ENCODE measurements at places on chromosomes 16 and 17.
A peak's percentile ranks its signal among the peaks of the same experiment; 100 is the strongest.

DNA sequence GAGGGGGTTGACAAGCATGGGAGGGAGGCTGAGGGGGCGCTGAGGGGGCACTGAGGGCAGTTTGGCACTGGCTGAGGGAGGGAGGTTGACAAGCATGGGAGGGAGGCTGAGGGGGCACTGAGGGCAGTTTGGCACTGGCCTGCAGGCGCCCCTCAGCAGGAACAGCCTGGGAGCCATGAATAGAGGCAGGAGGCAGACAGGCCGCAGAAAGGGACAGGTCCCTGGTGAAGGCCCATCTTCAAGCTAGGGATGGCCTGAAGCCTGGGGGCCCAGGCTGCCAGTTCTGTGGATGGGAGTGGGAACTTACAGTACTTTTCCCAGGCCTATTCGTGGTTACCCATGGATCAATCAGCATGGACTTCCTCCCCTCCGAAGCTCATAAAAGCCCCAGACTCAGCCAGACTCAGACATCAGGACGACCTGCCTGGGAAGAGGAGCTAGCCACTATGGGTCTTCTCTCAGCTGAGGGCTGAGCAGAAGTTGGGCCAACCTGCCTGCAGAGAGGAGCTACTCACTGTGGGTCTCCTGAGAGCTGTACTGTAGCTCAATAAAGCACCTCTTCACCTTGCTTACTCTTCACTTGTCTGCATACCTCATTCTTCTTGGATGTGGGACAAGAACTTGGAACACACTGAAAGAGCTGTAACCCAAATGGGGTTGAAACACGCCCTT lies 72.8 kb upstream of the BRD7 start:
- no peak for DNase-seq

DNA sequence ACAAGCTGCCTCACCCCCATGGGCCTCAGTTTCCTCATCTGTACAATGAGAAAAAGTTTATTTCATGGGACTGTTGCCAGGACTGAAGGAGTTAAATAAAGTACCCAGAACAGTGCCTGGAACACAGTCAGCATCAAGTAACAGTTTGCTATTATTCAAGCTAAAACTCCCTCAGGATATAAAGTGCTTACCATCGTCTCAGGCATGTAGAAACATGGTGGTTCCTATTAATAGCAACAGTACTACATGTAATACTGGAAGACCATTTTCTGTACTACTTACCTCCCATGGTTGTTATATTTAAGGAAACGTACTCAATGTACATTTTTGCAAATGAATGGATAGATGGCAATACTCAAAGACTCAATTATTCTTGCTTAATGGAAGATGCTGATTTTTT lies 93.4 kb downstream of the NCOR1 start:
- no peak for DNase-seq

DNA sequence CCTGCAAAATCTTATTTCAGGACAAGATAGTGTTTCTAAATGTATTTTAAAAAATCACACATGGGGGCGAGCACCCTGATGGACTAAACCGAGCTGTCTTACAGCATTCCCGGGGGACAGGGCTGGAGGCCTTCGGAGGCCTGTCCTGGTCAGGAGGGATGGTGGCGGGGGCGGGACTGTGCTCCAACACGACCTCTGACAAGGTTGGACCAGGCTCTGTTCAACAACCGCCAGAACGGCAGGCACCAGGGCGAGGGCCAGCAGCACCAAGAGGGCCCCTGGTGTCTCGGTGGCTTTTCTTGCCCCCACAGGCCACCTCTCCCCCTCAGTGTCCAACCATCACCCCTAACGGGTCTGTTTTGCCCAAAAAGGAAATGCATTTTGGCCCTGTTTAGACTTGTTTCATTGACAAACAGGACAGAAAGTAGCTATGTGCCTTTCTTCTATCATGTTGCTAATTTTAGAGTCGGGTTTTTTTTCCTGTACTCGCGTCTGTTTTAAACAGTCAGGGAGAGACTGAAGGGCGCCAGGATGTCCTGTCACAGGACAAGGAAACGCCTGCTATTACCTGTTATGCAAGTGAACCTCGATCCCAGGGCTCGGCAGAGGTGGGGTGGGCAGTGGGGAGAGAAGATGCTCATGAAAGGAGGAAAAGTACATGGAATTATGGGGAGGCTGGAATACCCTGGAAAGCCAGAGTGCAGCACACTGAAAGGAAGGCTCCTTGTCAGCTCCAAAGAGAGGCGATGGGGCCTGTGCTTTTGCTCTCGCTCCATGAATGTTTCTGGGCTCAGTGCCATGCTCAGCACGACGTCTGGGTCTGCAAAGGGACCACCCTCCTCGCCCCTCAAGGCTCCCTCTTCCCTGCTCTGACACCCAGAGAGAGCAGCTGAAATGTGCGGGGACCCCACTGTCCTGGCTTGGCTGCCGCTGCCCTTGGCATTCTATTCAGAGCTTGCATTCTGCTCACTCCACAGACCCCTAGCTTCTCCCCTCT lies 11.9 kb downstream of the TMEM204 start:
- no peak for DNase-seq

- DNase-seq = no peak
These were observed 344.5 kb upstream of the EEF2KMT start for GRCh38 chr16:5442054-5442453.

DNA sequence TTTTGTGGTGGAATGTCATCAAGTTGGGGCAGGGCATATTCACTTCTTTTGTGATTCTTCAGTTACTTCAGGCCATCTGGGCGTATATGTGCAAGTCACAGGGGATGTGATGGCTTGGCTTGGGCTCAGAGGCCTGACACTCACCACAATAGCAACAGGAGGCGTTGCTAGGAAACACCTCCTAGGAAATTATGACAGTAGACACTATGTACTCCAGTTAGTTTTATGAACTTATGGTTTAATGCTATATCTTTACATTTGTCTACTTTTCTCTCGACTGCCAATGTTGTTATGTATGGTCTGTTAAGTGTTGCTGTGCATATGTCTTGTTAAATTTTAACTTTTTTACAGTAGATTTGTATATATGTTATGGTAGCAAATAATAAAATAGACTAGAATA lies 788.7 kb upstream of the GOT2 start:
- DNase-seq = no peak

- no peak for DNase-seq
These were observed 64.1 kb upstream of the SREBF1 start for GRCh38 chr17:17900615-17901520.

- no peak for DNase-seq
These were observed 64.2 kb downstream of the STH start for GRCh38 chr17:46063241-46063640.

GRCh38 chr17:65198653-65199382 lies 61.6 kb downstream of the RGS9 start:
- no peak for DNase-seq

DNA sequence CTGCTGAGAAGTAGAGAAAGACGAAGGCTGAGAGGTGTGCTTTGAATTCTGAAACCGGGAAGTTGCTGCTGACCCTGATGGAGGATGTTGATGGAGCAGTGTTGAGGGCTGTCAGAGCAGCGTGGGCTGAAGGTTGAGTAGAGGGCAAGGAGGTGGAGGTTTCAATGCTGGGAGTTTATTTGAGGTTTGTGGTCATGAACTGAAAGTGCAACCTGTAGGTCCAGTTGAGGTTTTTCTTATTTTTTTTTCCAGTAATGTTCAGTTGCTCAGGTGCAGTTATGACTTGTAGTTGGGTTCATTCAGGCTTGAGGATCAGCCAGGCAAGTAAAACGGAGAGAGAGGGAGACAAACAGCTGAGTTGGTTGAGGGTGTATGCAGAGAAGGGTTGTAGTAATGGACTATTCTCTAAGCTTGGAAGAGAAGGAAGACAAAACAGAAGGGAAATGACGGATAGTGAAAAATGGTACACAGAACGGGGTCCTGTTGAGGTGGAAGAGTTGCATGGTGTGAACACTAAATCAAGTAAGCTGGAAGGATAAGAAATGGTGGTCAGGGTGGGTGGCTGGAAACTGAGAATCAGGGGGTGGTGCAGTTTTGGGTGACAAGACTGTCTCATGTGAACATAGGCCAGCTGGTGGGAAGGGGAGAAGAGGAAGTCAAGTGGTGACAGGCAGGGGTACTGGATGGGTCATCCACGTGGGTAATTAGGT lies 8.7 kb upstream of the UBE2G1 start:
- peak; percentile 22 for DNase-seq

DNA sequence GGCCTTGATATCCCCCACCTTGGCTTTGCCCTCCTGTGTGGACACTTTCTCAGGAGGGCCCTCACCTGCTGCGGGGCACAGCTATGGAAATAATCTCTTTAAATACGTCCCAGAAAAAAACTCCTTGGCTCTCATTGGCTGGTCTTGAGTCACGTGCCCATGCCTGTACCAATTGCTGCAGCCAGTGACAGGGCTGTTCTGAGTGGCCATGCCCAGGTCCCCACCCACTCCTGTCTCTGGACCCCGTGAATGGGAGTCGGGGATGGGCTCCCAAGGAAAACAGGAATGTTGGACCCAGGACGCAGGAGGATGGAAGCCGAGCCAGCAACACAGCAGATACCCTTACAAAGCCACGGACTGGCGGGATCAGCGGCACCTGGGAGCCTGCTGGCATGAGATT lies 53.1 kb upstream of the CDR2 start:
- DNase-seq = no peak

Measured in activated naive CD4-positive, alpha-beta T cell treated with anti-CD3 and anti-CD28 coated beads, Interleukin-2, amount 50 U/mL, for 16 hours (primary cell).